ENCODE measurements at places on chromosomes 3 and 15.

GRCh38 chr3:126851934-126852333 lies 131.0 kb upstream of the PLXNA1 start:
- no peak for DNase-seq

GRCh38 chr3:77319711-77320110 lies 279.8 kb downstream of the ROBO2 start:
- no peak for DNase-seq

GRCh38 chr3:167148136-167148535 lies 232.0 kb downstream of the ZBBX start:
- no peak for DNase-seq

DNA sequence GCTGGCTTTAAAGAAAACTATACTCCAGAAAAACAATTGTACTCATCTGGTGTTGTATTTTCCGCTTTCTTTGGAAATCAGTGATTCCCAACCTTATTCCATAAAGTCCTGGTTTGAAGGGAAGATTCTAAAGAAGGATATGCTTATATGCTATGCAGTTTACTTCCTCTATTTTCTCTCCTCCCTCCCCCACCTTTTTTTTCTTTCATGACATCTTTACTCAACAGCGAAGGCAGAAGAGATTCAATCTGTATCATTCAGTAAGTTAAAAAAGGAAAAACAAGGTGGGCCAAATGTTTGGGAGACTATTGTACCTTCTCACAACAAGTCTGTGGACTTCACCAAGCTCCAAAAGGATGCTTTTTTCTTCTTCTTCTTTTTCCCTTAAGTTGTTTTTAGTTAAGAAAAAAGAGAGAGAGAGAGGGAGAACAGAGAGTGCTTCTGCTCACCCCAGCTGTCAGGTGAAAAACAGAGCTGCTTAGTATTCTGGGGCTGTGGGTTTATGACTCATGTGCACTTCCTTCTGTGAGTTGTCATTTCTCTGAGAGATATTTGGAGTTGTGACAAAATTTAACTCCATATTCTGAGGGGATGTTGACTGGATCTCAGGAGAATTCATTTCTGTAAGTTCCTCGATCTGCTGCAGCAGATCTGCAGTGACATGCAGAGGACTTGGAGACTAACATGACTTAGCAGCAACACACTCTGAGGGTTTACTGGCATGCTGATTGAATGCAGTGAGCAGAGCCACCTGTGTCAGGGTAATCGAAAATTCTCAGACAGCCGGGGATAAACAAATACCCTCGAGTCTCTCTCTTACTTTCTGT lies 70.7 kb downstream of the SSR3 start:
- DNase-seq: no peak

GRCh38 chr15:63462088-63462487 lies 42.3 kb upstream of the USP3 start:
- no peak for DNase-seq

- DNase-seq: no peak
Measured at GRCh38 chr3:187465503-187465902, 97.3 kb downstream of the RTP4 start.

DNA sequence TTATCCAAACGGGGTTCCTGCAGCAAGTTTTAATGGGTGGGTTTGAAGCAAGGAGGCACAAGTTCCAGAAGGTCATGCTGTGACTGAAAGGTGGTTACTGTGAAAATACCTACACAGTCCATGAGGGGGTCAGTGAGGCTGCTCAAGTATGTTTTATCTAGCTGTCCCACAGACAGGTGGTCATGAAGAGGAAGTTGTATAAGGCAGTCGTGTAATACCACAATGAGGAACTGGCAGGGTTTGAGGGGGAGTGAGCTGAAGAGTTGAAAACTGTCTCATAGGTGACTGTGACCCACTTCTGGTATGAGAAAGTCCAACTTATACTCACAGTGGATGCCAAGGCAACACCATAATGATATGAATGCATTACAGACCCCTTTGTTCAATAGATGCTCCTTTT lies 856.8 kb downstream of the OTOL1 start:
- DNase-seq: no peak

- DNase-seq: peak; percentile 5
Measured at GRCh38 chr3:60399861-60400845, 851.1 kb downstream of the FHIT start.

GRCh38 chr15:94793641-94794040 lies 562.3 kb downstream of the MCTP2 start:
- DNase-seq: no peak

- DNase-seq: no peak
Measured at GRCh38 chr3:107769882-107770281, 247.1 kb downstream of the BBX start.

DNA sequence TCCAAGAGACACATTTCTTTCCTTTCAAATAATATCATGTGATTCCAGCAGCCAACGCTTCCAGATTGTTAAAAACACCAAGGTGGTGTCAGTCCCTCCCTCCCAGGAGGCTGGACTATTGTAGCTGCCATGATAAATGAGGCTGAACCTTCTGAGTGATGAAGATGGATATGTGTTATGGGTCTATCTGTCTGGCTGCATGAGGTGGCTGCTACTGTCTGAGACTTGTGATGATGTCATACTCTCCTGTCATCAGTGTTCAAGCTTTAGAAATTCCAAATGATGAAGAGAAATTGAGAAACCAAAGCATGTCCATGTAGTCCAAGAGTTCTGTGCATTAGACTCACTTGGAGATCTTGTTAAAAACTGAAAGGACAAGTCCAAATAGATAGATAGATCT lies 683.0 kb downstream of the NTRK3 start:
- no peak for DNase-seq

- DNase-seq: no peak
Measured at GRCh38 chr3:146646261-146646660, 41.1 kb upstream of the PLSCR5 start.

DNA sequence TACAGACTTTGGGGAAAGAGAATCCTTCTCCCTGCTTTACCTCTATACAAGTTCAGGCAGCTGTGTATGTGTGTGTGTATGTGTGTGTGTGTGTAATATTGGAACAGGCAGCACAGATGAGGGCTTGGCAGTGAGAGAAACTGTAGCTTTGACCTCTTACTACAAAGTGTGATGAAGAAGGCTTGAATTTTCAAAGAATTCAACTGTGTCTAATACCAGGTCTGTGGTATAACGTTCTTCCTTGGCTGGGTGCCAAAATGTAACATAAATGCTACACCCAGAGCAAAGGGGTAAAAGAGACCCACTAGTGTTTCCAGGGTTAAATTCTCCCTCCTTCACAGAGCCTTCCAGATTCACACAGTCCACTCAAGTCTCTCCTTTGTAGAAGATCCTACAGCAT lies 51.1 kb downstream of the CHST2 start:
- DNase-seq: no peak

DNA sequence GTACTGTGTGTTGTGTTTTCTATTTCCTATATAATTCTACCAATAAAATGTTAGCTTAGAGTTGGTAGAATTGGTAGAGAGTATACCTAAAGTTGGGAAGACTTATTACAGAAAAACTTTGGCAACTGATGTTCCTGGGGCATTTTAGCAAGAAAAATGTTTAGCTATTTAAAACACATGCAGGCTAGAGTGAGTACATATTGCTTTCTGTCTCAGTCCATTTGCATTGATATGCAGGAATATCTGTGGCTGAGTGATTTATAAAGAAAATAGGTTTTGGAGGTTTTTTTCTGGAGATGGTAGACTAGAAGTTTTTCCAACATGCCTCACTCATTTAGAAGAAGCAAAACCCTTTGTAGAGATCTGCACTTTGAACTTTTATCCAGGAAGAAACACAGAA lies 30.4 kb upstream of the OR5K1 start:
- no peak for DNase-seq
